Dermis blood vessel endothelial cell (primary cell): ENCODE measurements at places on chromosomes 3 and 15. TPM values are rescaled to one million over a fixed set of nuclear protein-coding genes. Genes with fewer than 3 reads are reported as not detected.

The C2CD4A gene
- total RNA-seq, result 1.5 and 2.7 TPM in 2 replicates

The ERC2 gene
- total RNA-seq, result 0.79 and 2.4 TPM in 2 replicates

The POPDC2 gene
- total RNA-seq, result 0.33 and 1.7 TPM in 2 replicates

The LINGO1 gene
- 0.51 TPM in 1 of 2 replicates, not detected in the other for total RNA-seq

The LRRC31 gene
- total RNA-seq, result not detected in 2 replicates

The MINAR1 gene
- total RNA-seq, result 0.47 and 0.51 TPM in 2 replicates

The SLC12A1 gene
- total RNA-seq, result under 0.01 TPM in 2 replicates

The ESYT3 gene
- not detected in 2 replicates for total RNA-seq

The PARP15 gene
- total RNA-seq, result 0.17 and 0.47 TPM in 2 replicates

The KY gene
- total RNA-seq, result not detected in 2 replicates

The NCKIPSD gene
- 6.3 and 8.9 TPM in 2 replicates for total RNA-seq

The ZBTB20 gene
- total RNA-seq, result 24.0 and 25.4 TPM in 2 replicates

The ARID3B gene
- total RNA-seq, result 4.6 and 6.1 TPM in 2 replicates

The SUCNR1 gene
- under 0.01 TPM in 1 of 2 replicates, not detected in the other for total RNA-seq

The CPA3 gene
- 0.68 TPM in 1 of 2 replicates, not detected in the other for total RNA-seq

The SEC61A1 gene
- 232 and 339 TPM in 2 replicates for total RNA-seq

The CCDC191 gene
- 1.3 and 3.2 TPM in 2 replicates for total RNA-seq

The DPPA2 gene
- total RNA-seq, result not detected in 2 replicates

The NDUFB4 gene
- total RNA-seq, result 21.3 and 52.5 TPM in 2 replicates

The PTX3 gene
- 192 and 466 TPM in 2 replicates for total RNA-seq

The ABI3BP gene
- 9.5 and 32.0 TPM in 2 replicates for total RNA-seq

The ECE2 gene
- total RNA-seq, result not detected in 2 replicates

The ZNF385D gene
- total RNA-seq, result 2.0 and 4.4 TPM in 2 replicates

The CPN2 gene
- not detected in 2 replicates for total RNA-seq

The ZIC1 gene
- under 0.01 TPM in 1 of 2 replicates, not detected in the other for total RNA-seq

The HDC gene
- total RNA-seq, result not detected in 2 replicates

The EHHADH gene
- total RNA-seq, result 6.6 and 7.7 TPM in 2 replicates

The ACTR8 gene
- 38.9 and 47.1 TPM in 2 replicates for total RNA-seq

The LIPH gene
- 0.19 TPM in 1 of 2 replicates, not detected in the other for total RNA-seq

The AMIGO3 gene
- total RNA-seq, result 1.0 TPM in 1 of 2 replicates, not detected in the other

The CCR2 gene
- not detected in 2 replicates for total RNA-seq

The CACNA2D3 gene
- under 0.01 TPM in 1 of 2 replicates, not detected in the other for total RNA-seq

The TMC3 gene
- 0.05 TPM in 1 of 2 replicates, not detected in the other for total RNA-seq

The C3orf20 gene
- not detected in 2 replicates for total RNA-seq

The CCDC39 gene
- under 0.01 and 0.34 TPM in 2 replicates for total RNA-seq

The HYAL3 gene
- 24.0 and 28.1 TPM in 2 replicates for total RNA-seq
